ENCODE measurements at places on chromosomes 7 and 10. TPM values are rescaled to one million over a fixed set of nuclear protein-coding genes. Genes with fewer than 3 reads are reported as not detected.

- DNase-seq = no peak
Observed at GRCh38 chr10:104903433-104903832, 262.3 kb downstream of the SORCS3 start.

- no peak for DNase-seq
Observed at GRCh38 chr10:18293536-18294510, 153.6 kb downstream of the CACNB2 start.

- no peak for DNase-seq
Observed at GRCh38 chr10:8311526-8312070, 257.1 kb downstream of the GATA3 start.

DNA sequence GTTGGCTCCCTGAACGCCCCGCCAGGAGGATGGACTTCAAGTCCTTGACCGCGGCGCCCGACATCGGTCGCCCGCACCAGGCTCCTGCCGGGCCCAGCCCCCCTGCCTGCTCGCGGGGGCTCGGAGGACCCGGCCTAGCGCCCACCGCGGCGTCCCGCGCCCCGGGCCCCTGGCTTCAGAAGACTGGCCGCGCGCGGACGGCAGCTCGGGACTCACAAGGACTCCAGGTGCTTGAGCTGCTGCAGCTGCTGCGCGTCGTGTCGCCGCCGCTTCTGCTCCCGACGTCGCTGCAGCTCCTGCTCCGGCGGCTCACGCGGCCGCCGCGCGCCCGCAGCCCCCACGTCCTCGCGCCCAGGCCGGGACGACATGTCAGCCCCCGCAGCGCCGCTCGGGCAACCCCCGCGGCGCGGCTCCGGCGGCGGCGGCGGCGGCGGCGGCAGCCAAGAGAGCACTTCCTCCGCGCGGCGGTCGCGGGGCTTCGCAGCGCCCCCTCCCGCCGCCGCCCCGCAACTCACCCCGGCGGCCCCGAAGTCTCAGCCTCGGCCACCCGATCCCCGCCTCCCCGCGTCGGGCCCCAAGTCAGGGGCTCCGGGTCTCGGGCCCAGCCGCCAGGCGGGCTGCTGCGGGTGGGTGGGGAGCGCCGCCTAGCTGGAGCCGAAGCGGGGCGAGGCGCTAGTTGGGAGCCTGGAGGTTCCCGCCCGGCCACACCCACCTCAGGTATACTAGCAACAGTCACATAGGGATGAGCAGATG is at the start of gene RP9:
RP9 (minus strand) TSS at position 400 of the 753 bp plus-strand sequence; CDS start at position 368, 32 bp downstream.
- DNase-seq = peak; percentile 45

DNA sequence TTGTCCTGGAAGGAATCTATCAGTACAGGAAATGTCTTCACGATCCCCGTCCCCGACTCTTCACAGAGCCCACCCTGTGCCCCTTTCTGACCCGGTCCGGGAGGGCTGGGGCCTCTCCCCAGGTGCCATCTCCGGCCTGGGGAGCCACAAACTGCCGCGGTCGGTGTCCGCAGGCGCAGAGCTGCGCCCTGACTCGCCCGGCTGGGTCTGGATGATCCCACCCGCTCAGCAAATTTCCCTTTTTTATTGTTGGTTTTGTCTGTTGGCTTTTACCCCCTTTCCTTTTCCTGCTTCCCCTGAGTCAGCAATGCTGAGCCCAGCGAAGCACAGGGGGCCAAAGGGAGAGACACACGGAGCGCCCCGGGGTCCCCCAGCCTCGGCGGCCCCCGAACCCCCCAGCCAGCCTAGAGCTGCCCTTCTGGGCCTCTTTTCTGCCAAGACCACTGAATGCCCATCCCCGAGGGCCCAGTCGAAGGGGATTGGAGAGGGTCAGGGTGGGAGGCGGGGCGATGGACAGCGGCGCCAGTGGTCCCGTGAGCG is 30.9 kb downstream of the LEP start:
- no peak for DNase-seq

DNA sequence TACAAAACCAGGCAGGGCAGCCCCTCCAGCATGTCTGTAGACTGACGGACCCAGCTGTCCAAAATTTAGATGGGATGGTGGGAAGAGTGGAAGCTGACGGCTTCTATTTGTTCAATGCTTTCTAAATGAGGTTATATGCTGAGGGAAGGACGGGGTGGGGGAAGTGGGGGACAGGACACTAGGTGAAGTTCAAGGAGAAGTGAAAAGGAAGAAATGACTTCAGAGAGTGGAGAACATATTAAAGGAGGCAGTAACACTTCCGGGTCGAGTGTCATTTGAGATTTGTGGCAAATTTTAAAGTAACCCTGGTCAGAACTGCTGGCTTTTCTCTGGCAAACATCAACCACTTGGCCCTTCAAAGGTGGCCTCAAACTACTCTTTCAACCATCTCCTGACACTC is 9.4 kb downstream of the PIP4K2A start:
- DNase-seq = no peak

DNA sequence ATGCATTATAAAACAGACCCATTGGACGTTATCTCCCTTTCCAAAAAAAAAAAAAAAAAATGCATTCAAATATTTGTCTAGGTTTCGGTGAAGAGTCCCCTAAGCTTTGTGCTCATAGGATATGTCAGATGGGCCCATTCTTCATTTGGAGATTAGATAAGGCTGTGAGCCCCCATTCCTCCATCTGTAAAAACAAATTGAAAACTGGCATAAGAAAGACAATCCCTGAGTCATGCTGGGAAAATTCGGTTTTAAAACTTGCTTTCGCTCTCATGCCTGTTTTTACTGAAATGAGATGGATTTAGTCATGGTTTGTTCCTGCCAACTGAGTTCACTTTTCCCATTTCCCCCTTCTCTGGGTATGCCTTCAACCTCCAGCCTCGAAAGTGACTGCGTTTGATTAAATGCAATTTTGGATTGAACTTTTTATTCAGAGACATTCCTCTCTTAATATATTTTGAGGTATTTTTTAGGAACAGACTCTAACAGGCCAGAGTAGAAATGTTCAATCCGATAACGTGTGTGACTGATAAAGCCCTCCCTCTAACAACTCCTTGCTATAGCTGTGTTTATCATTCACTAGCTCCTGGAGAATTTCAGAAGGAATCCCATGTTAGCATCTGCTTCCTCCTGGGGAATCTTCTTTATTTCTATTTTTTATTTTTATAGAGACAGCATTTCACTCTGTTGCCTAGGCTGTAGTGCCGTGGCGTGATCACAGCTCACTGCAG is 190.9 kb upstream of the LYZL2 start:
- peak; percentile 96 for DNase-seq

GRCh38 chr10:24333736-24334135 is 124.8 kb downstream of the KIAA1217 start:
- DNase-seq = peak; percentile 92

- no peak for DNase-seq
Observed at GRCh38 chr10:110448682-110449418, 48.9 kb upstream of the DUSP5 start.

DNA sequence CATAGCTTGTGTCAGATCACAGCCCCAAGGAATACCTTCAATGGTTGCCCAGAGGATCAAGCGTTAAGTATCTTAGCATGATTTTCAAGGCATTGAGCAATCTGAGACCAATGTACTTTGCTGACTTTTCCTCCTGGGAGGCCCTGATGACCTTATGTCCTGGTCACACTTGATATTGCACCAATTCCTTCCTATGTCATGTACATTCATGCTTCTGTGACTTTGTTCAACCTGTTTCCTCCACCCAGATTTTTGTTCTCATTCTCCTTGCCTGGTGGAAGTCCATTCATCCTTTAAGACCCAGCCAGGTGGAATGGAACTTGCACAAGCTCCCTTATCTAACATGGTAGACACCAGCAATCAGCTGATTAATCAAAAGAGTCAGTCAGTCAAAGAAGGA is 160.8 kb downstream of the PFKFB3 start:
- no peak for DNase-seq

CLEC5A gene
- not detected for polyA plus RNA-seq

CCL24 gene
- polyA plus RNA-seq = not detected

Data from fibroblast of lung (primary cell).